ENCODE measurements at places on chromosomes 16 and 17. TPM values are rescaled to one million over a fixed set of nuclear protein-coding genes. Genes with fewer than 3 reads are reported as not detected.

SLC12A3 gene
- total RNA-seq, result not detected

SMTNL2 gene
- total RNA-seq, result not detected

PIK3R6 gene
- total RNA-seq, result not detected

AHSP gene
- not detected for total RNA-seq

SMIM36 gene
- not detected for total RNA-seq

KCNH6 gene
- total RNA-seq, result under 0.01 TPM

STX8 gene
- total RNA-seq, result 85.6 TPM

NPIPA7 gene
- total RNA-seq, result 0.43 TPM

SLFN14 gene
- total RNA-seq, result not detected

LITAFD gene
- not detected for total RNA-seq

CMTM2 gene
- not detected for total RNA-seq

PPP1R1B gene
- total RNA-seq, result not detected

PAQR4 gene
- 2.7 TPM for total RNA-seq

RSKR gene
- total RNA-seq, result 3.3 TPM

P2RX1 gene
- total RNA-seq, result not detected

FBXW10 gene
- under 0.01 TPM for total RNA-seq

All from dermis lymphatic vessel endothelial cell (primary cell).